Cortex of kidney (tissue), 1 donor: ENCODE measurements at places on chromosomes 11 and 22.
A peak's percentile ranks its signal among the peaks of the same experiment; 100 is the strongest.

DNA sequence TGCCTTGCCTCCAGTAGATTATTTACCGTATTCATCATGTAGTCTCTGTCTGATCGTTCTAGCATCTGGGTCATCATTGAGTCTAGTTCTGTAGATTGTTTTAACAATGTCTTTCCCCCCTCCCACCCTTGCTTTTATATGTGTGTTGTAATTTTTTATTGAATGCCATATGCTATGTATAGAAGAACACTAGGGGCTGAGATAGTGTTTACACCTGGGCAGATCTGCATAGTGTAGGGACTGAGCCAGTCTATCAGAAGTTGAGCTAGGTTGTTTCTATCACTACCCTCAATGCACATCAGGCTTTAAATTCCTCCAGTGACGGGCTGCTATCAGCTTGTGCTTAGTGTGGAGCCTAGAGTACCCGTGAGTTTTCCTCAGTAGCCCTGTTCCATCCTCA is 61.6 kb downstream of the KREMEN1 start:
- DNase-seq = no peak

- no peak for DNase-seq
These were observed 2226.5 kb upstream of the RAG2 start for GRCh38 chr11:38824573-38824972.

- no peak for DNase-seq
These were observed 48.8 kb upstream of the PHF21B start for GRCh38 chr22:45058622-45058912.

DNA sequence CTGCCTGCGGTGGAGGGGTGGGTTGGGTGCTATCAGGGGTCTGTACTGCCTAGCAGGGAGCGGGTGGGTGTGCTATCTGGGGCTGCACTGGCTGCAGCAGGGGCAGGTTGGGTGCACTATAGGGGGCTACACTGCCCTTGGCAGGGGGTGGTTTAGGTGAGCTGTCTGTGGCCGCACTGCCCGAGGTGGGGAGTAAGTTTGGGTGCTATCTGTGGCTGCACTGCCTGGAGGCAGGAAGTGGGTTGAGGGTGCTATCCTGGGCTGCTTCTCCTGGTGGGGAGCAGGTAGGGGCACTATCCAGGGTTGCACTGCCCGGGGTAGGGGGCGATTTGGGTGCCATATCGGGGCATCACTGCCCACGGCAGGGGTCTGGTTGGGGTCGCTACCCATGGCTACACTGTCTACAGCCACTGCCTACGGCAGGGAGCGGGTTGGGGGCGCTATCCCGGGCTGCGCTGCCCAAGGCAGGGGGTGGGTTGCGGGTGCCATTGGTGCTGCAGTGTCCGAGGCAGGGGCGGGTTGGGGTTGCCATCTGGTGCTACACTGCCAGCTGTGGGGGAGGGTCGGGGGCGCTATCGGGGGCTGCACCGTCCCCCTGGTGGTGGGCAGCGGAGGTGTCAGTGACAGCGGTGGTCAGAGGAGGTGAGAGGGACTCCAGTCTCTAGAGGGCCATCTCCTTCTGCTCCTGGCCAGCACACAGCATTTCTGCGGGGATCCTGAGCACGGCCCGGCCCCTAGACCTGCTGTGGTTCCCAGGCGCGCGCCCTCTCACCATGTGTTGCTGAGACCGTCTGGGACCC is 1.3 kb upstream of the RFPL2 start:
- no peak for DNase-seq

DNA sequence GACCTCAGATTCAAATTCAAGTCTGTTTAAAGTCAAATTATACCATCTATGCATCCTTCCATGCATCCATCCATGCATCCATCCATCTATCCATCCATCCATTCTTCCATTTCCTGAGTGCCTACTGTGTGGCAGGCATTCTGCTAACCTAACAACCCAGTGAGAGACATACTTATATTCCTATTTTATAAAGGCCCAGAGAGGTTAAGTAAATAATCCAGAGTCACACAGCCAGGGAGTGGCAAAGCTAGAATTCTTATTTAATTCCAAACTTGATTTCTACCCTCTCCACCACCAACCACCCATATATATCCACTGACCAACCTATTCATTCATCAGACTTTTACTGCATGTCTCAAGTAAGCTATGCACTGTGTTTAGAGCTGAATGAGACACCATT is 53.8 kb downstream of the LRRC74B start:
- no peak for DNase-seq

DNA sequence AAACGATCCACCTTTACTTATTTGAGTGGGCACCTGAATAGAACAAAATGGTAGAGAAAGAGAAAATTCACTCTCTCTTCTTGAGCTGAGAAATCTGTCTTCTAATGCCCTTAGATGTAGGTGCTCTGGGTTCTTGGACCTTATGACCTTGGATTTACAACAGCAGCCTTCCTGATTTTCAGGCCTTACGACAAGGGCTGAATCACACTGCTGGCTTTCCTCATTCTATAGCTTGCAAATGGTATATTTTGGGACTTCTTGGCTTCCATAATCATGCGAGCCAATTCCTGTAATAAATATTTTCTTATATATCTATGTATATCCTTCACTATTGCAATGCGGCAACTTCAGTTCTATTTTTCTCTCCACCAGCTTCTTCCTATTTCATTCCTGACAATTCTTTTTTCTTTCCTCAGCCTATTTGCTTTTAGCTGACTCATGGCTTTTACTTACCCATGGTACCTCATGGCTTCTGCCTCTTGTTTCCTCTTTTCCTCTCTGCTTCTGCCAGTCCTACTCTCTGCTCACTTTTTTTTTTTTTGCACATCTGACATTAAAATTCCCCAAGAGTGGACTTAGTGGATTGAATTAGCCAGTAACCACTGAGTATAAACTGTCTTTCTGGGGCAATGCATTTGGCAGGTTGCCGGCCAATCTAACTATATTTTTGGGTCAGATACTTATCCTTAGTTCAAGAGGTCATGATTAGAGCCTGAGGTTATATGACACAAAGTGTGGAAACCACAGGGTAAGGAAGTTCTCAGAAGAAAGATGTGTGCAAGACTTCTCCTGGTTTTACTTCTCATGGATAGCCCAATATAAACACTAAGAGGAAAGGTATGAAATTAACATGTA is 359.5 kb downstream of the TMEM135 start:
- no peak for DNase-seq

DNA sequence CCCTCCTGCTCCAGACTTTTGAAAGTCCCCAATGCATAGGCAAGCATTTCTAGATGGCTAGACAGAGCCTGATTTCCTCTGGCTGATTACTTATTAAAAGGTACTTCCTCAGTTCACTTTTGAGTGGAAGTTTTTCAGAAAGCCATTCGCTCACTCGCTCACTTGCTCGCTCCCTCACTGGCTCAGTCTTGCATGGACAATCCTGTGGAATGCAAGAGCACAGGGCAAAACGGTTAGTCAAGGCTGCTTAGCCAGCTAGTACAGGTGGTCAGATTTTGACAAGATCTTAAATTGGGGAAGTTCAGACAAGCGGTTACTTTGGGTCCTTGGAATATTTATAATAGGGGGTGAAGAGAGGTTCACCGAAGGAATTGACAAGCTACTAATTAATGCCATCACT is 101.0 kb downstream of the ARL14EP start:
- DNase-seq = no peak

- DNase-seq = no peak
These were observed 17.7 kb downstream of the NAV2 start for GRCh38 chr11:19730373-19730772.

GRCh38 chr11:63504054-63504453 is 1.8 kb upstream of the LGALS12 start:
- no peak for DNase-seq

DNA sequence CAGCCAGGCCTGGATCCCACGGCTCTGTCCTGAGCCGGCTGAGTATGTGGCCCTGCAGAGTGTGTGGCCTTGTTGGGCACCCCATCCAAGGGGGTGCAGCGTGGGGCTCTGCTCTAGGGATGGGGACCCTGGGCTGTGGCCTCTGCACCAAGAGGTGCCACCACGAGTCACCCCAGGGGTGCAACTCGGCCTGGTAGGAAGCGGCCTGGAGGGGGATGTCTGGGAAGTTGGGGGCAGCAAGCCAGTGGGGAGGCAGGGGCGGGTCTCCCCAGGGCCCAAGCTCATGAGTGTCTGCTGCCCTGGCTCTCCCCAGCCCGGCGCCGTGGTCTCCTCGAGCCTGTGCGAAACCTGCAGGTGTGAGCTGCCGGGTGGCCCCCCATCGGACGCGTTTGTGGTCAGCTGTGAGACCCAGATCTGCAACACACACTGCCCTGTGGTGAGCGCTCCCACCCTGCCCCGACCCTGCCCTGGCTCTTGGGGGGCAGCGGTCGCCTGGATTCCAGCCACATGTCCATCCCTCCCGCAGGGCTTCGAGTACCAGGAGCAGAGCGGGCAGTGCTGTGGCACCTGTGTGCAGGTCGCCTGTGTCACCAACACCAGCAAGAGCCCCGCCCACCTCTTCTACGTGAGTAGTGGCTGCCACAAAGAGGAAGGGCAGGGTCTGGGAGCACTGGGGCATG is 24.2 kb upstream of the MUC5B start:
- DNase-seq = no peak

DNA sequence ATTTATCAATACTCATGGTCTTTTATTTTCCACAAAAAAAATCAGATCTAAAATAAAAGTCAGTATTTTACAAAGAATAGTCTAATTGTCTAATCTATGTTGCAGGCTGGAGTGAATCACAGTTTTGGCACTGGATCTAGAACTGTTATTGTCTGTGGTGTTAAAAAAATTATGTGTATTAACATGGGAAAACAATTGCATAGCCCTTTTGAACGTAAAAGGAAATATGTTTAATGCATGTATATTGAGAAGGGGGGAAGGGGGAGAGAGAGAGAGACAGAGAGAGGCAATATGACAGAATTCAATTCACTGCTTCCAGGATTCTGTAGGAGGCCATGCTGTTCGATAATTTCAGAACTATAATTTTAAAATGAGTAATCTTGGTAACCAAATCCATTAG is 324.9 kb upstream of the CCDC90B start:
- no peak for DNase-seq

GRCh38 chr22:18136563-18137320 is 13.2 kb upstream of the USP18 start:
- no peak for DNase-seq

- no peak for DNase-seq
These were observed 176.6 kb downstream of the ADAMTS15 start for GRCh38 chr11:130624971-130625544.

DNA sequence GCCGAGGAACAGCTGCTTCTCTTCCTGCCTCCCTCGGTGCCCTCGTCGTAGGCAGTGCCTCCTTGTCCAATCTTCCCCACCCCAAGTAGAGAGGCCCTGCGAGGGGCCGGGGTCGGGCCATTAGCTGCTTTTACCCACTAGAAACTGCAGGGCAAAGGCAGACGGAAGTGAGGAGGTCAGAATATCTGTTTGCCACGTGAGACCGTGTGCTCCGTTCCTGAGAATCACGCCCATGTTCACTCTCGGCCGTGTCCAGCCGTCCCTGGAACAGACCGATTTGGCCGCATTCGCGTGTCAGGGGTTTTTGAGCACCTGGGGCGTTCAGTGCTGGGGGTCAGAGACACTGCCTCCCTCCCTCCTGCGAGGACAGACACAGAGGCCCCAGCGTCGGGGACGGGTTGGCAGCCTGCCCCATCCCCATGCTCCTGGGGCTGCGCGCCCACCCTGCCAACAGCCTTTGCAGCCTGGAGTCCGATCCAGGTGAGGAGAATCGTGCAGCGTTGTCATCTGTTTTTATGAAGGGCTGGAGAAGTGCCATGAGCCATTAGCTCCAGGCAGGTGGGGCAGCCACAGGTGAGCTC is 982.2 kb downstream of the BRD1 start:
- DNase-seq = no peak

DNA sequence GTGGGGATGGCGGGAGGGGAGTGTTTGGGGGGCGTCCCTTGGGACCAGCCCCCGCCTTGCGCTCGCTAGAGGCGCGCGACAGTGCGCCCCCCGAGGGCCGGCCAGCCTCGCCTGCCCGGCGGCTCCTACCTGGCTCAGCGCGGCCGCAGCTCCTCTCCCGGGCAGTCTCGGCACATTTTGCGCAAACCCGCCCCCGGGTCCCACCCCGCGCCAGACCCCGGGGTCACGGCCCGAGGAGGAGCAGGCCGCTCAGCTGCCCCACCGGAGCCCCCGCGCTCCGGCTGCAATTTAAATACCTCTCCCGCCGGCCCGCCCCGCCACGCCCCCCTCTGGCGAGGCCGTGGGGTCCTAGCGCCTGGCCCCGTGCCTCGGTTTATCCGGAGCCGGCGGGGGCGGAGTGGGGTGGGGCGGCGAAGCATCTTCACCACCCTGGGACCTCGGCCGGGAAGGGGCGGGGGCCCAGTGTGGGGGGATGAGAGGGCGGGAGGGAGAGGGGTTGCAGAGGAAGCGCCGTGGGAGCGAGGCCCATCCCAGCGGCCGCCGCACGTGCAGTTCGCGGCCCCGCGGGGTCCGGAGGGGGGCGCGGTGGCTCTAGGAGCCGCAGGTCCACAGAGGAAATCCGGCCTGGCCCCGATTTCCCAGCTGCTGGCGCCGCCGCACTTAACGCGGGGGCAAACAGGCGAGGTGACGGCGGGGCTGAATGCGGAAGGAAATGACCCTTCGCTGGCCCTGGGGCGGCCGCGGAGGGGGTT is at the start of gene LRRC32:
LRRC32 (minus strand) TSS at position 263 of the 752 bp plus-strand sequence. CDS start 4,793 bp downstream, outside the sequence.
- DNase-seq = no peak

- peak; percentile 18 for DNase-seq
These were observed 607 bp downstream of the PLAAT3 start for GRCh38 chr11:63613517-63614135.

DNA sequence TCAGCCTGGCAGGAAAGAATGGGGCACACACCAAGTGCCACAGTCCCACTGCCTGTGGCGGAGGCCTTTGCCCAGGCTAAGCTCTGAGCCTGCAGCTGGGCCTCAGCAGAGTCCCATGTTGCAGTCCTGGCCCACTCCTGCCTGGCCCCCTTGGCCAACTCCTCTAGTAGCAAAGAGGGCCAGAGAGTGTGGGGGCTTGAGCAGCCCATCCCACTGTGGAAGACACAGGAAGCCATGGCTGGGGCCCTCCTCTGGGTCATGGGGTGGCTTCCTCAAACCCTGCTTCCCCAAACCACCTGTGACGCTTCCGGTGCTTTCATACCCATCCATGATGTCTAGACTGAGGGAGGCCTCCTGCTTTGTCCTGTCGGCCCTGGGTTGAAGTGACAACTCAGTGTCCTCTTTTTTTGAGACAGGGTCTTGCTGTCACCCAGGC is 5.8 kb downstream of the RPS19BP1 start:
- no peak for DNase-seq
